ENCODE measurements at places on chromosomes 11 and 22. TPM values are rescaled to one million over a fixed set of nuclear protein-coding genes. Genes with fewer than 3 reads are reported as not detected.

The PTPRCAP gene
- total RNA-seq, result 0.15 TPM

The OR4C6 gene
- not detected for total RNA-seq

The OR5A1 gene
- total RNA-seq, result not detected

The MFNG gene
- 2.5 TPM for total RNA-seq

The SNX32 gene
- total RNA-seq, result not detected

The VPS37C gene
- total RNA-seq, result 18.3 TPM

The HPX gene
- 0.41 TPM for total RNA-seq

The OSBP2 gene
- 10.5 TPM for total RNA-seq

The HMOX1 gene
- total RNA-seq, result 416 TPM

The POU2F3 gene
- total RNA-seq, result not detected

The KCNJ1 gene
- not detected for total RNA-seq

The PDE3B gene
- total RNA-seq, result 1.8 TPM

The TNNT3 gene
- 0.14 TPM for total RNA-seq

The CHADL gene
- not detected for total RNA-seq

The HTR3A gene
- total RNA-seq, result not detected

The GRM5 gene
- total RNA-seq, result not detected

The SLC1A2 gene
- total RNA-seq, result 0.01 TPM

The OR4P4 gene
- total RNA-seq, result not detected

The WT1 gene
- 6.0 TPM for total RNA-seq

The RIMBP3B gene
- 0.24 TPM for total RNA-seq

The ZNF202 gene
- 10.6 TPM for total RNA-seq

The IGF2 gene
- total RNA-seq, result 3.5 TPM

The RASSF10 gene
- total RNA-seq, result 2.5 TPM

The CALCA gene
- total RNA-seq, result not detected

The OR4C11 gene
- total RNA-seq, result not detected

The CXCR5 gene
- total RNA-seq, result 0.14 TPM

The CLNS1A gene
- total RNA-seq, result 147 TPM

The UBQLN3 gene
- not detected for total RNA-seq

Measured in A549 treated with GW870086 at 1 μM for 4 hours (cell line).